G401 (cell line): ENCODE measurements at places on chromosomes 5 and 9.

DNA sequence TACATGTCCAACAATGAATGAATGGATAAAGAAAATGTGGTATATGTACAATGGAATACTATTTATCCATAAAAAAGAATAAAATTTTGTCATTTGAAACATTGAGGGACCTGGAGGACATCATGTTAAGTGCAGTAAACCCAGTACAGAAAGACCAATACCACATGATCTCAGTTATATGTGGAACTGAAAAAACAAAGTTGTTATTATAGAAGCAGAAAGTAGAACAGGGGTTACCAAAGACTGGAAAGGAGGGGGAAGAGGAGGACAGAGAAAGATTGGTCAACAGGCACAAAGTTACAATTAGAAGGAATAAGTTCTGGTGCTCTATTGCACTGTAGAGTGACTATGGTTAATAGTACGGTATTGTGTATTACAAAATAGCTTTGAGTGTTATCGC, 233.8 kb downstream of the SEMA6A start:
- DNase-seq, result no peak

- no peak for DNase-seq
Observed at GRCh38 chr5:57764479-57765089, 282.0 kb upstream of the ACTBL2 start.

GRCh38 chr5:119267958-119268386, 87.8 kb upstream of the TNFAIP8 start:
- peak; percentile 97 for DNase-seq

DNA sequence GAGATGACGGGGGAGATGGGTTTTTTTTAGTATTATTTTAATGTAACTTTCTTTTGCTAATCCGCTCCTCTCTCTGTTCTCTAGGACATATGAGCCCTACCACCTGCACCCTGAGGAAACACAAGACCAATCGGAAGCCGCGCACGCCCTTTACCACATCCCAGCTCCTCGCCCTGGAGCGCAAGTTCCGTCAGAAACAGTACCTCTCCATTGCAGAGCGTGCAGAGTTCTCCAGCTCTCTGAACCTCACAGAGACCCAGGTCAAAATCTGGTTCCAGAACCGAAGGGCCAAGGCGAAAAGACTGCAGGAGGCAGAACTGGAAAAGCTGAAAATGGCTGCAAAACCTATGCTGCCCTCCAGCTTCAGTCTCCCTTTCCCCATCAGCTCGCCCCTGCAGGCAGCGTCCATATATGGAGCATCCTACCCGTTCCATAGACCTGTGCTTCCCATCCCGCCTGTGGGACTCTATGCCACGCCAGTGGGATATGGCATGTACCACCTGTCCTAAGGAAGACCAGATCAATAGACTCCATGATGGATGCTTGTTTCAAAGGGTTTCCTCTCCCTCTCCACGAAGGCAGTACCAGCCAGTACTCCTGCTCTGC, 4.8 kb downstream of the MSX2 start:
- DNase-seq, result no peak

- DNase-seq, result no peak
Observed at GRCh38 chr5:81017320-81017719, 57.2 kb downstream of the RASGRF2 start.

DNA sequence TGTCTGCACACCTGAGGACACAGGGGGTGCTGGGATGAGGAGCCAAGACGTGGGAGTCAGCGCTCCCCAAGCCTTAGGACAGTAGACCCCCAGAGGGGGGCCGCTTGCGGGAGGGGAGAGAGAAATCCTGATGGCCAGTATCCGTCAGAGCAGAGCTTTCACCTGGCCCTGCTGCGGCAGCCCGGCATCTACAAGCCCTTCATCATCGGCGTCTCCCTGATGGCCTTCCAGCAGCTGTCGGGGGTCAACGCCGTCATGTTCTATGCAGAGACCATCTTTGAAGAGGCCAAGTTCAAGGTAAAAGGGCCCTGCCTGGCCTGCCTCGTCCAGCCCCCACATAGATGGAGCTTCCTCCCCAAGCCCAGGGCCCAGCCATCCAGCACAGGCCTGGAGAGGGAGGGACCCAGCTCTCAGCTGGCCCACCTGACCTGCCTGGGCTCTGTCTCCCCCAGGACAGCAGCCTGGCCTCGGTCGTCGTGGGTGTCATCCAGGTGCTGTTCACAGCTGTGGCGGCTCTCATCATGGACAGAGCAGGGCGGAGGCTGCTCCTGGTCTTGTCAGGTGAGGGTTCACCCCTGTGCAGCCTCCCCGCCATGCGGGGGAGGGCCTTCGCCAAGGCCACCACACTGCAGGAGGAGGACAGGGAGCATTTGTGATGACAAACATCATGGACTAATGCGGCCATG, 6.7 kb downstream of the SLC2A8 start:
- DNase-seq, result no peak

- no peak for DNase-seq
Observed at GRCh38 chr5:18220631-18221030, 586.4 kb downstream of the TAF11L14 start.

DNA sequence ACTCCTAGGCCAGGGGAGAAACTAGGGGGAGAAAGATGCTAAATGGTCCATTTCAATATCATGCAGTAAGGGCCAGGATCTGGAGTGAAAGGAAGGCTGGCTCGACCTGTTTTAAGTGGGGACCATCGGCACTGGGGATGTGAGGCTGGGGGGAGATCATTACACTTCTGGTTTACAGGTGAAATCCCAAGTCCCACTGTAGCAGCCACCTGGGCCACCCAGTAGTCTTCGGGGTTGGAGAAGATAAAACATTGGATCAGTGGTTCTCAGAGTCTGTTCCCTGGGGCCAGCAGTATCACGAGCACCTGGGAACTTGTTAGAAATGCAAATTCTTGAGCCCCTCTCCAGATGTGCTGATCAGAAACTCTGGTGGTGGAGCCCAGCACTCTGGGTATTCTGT, 111.3 kb upstream of the ALDH1B1 start:
- DNase-seq, result no peak

- no peak for DNase-seq
Observed at GRCh38 chr5:65012301-65012892, 243.7 kb downstream of the CWC27 start.

DNA sequence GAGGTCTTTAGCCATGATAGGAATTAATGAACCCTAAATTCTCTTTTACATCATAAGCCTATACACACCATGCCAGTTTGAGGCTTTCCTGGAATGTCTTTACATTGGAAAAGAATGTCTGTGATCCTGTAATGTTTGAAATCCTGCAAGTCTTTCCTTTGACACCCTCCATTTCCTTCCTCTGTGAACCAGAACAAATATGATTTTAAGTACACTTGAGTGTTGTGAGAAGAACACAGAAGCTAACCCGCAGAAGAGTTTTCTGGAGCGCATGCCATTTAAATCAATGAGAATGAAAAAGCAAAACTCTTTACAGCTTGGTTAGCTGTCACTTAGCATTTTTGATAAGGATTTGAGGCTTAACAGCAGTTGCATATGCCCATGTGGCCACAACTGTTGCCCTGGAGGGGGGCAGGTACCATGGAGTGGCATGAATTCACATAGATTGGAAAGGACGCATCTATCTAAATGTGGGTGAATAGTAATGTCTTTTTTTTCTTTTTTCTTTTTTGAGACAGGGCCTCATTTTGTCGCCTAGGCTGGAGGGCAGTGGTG, 372.6 kb downstream of the KDM4C start:
- no peak for DNase-seq

DNA sequence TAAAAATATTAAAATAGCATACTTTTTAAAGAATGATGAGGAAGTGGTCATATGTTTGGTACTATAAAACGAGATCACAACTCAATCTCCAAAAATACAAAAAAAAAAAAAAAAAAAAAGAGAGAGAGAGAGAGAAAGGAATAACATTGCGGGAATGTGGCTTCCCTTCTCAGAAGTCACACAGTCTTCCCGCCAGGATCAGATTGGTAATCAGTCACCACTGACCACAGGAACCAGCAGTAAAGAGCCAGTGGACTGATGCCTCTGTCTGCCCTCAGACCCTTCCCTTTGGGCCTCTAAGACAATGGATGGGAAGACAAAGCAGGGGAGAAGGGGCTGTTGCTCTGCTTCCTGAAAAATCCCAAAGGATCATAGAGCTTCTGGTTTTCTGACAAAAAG, 104.9 kb downstream of the KLHL3 start:
- no peak for DNase-seq

GRCh38 chr5:66880401-66880800, 284.2 kb downstream of the MAST4 start:
- no peak for DNase-seq

DNA sequence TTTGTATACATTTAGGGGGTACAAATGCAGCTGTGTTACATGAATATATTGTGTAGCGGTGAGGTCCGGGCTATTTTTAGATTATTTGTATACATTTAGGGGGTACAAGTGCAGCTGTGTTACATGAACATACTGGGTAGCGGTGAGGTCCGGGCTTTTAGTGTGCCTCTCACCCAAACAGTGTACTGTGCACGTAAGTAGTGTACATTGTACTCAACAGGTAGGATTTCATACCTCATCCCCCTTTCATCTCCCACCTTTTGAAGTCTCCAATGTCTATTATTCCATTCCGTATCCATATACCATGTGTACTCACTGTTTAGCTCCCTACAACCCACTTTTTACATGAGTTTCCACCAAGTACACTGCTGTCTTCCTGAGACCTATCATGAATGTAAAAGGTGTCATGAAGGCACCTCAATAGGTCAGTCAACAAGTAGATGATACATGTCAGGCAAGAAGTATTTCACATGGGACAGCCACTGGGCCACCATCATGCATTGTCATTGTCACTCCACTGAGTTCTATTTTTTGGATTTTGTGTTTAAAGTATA, 27.7 kb downstream of the SKP1 start:
- DNase-seq, result no peak

DNA sequence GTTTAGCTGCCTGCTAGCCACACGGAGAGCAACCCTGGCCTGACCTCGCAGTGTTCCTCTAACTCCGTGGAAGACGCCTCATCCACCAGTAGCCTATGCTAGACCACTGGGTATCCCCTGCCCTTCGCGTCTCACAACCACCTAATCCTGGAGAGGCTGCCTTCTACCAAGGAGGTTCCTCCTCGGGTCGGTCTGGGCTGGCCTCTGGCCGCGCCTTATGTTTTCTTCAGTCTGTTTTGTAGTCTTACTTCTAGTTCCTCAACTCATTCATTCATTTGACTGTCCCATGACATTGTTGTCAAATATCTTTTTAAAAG, 1.6 kb upstream of the TPM2 start:
- no peak for DNase-seq

GRCh38 chr5:126755593-126755992, 21.3 kb upstream of the LMNB1 start:
- no peak for DNase-seq

GRCh38 chr5:56815658-56816545, 553 bp downstream of the MAP3K1 start:
- peak; percentile 61 for DNase-seq

- no peak for DNase-seq
Observed at GRCh38 chr5:33688066-33688465, 203.7 kb downstream of the ADAMTS12 start.

DNA sequence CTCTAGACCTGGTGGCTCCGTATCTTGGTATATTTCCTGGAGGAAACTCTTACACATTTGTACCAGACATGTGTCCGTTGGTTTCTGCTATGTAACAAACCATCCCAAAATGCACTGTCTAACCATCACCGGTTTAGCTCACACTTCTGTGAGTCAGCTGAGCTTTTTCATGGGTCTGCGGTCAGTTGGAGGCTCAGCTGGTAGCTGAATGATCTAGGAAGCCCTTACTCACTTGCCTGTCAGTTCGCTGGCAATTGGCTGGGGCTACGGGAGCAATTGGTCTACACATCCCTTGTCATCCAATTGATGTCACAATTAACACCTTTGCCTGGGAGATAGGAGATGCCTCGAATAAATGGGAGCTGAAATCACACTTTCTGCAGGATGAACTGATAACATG, 11.6 kb upstream of the WHRN start:
- no peak for DNase-seq

DNA sequence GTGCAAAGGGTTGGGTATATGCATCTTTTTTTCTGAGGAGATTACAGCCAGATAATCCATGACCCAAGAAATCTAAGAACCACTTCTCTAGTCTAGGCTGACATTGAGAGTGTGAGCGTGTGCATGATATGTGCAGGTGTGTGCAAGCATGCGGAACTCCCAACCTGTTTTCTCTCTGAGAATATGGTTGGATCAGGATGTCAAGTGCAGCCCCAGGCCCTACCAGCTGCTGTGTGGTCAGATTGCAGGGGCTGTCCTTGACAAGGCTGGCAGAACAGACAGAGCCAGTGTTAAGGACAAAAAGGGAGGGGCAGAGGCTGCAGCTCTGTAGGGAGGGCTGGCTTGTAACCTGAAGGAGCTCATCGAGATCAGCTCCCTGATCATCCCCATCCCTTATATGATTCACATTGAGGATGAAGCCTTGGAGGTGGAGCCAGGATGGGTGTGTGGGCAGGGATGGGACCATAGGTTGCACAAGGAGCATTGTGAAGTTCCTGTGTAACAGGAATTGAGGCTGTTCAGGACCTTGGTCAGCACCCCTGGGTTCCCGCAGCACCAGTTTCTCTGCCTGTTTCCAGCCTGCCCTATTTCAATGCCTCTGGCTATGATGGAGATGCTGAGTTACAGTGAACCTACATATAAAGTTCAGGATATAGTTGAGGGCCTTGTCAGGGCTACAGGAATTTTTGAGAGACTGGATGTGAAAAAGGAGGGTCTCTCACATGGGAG, 52.6 kb upstream of the ARAP3 start:
- peak; percentile 21 for DNase-seq

GRCh38 chr5:151464101-151464500, 16.7 kb downstream of the SLC36A1 start:
- no peak for DNase-seq
